ENCODE measurements at places on chromosomes 5 and 9.

- no peak for DNase-seq
These were observed 62.3 kb upstream of the SPRY4 start for GRCh38 chr5:142387024-142387682.

GRCh38 chr5:103454770-103455169, 107.8 kb downstream of the NUDT12 start:
- no peak for DNase-seq

GRCh38 chr5:116733991-116734975, 159.7 kb upstream of the SEMA6A start:
- DNase-seq, result no peak

DNA sequence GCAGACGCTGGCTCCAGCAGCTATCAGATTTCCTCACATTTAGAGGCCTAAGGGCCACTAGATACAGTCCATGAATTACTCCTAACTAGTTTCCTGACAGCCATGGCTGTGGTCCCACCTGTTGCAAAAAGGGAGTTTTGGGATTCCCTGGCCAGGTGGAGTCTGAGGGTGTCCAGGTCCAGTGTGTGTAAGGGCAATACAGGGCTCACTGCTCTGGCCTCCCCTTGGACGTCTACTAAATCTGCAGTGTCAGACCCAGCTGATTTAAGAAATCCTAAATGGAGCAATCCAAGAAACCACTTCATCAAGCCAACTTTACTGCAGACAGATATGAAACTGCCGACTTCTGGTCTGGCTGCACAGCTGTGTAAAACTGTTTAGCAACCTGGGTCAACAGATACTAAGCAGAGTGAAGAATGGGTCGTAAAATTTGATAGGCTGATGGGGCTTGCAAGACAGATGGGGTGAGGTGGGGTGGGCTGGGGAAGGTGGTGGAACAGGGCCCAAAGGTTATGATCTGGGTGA, 116.4 kb downstream of the GADD45G start:
- peak; percentile 46 for DNase-seq

DNA sequence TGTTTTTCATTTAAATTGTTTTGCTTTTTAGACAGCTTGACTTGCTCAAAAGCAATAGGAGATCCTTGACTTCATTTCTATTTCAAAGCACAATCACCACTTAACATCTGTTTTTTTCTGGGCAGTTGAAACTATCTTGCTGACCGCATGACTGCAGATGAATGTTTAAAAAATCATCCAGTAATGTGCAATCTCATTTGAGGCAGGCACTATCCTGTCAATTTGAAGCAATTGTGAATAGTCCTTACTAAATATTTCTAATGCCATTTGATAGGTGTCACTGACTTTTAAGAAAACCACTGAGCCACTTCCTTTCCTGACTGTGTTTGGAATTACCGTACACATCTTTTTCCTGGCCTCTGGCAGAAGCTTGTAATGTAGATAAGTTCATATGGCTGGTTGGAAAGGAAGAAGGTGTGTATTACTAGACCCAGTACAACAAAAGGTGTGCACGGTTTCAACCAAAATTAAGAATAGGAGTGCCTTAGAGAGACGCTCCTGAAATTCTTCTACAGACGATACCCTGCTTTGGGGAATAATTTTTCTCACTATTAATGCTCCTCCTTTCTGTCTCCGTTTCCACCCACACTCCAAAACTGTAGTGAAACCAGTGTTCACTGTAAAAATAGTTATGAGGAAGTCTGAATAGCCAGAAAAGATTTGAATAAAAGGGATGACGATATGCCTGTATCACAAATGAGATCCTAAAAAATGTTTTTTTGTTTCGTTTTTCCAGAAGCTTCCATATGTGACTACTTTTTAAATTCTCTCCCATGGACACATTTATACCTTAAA, 136.7 kb upstream of the MOCS2 start:
- peak; percentile 73 for DNase-seq

DNA sequence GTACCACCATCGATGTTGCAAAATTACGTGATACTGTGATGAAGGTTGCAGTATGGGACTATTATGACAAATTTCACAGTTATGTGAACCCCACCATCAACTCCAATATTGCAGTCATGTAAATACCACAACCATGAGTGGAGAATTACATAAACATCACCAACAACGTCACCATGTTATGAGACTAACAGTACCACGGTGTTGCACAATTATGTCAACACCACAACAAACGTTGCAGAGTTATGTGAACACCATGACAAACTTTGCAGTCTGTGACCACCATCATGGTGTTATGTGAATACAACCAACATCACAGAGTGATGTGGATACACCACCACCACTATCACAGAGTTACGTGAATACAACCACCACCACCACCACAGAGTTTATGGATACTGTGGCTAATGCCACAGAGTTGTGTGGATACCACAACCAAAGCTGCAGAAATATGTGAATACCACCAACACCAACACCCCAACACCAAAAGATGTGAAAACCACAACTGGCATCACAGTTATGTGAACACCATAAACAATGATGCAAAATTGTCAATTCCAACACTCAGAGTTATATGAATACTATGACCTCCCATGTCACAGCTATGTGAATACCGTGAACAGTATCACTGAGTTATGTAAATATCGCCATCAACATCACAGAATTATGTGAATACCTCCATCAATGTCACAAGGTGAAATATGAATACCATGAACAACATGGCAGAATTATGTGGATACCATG, 62.4 kb downstream of the SHC3 start:
- peak; percentile 96 for DNase-seq

- no peak for DNase-seq
These were observed 7.6 kb downstream of the MAP3K1 start for GRCh38 chr5:56822981-56823380.

DNA sequence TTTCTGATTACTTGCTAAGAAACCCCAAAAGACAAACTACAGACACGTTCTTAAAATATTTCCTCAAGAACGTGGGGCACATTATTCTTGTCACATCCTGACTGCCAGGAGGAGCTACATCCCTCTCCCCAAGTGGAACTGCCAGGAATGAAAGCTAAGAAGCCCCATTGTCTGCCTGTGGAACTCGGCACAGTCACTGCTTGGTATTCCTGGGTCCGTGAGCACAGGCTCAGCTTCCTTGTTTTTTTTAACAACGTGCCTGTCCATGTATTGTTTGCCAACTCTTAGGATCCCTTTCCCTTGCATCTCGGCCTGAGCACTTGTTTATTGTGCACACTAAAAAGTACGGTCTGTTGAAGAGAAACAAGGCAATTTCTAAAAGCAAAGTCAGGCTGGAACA, 47.0 kb upstream of the SELENOP start:
- no peak for DNase-seq

- DNase-seq, result peak; percentile 90
These were observed 4.4 kb downstream of the CRB2 start for GRCh38 chr9:123360161-123361085.

DNA sequence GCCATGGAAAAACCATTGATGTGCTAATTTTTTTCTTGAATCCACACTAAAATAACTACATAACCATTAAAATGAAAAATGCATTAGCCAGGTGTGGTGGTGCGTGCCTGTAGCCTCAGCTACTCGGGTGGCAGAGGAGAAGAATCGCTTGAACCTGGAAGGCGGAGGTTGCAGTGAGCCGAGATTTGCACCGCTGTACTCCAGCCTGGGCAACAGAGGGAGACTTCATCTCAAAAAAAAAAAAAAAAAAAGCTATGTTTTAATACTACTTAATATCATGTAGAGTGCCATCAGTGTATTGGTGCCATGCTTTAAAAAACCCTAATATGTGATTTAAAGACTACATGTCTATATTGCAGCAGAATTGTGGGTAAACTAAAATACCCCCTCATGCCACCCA, 58.9 kb downstream of the NDFIP1 start:
- DNase-seq, result no peak

- peak; percentile 32 for DNase-seq
These were observed 90.7 kb upstream of the ADRA1B start for GRCh38 chr5:159825551-159826051.

DNA sequence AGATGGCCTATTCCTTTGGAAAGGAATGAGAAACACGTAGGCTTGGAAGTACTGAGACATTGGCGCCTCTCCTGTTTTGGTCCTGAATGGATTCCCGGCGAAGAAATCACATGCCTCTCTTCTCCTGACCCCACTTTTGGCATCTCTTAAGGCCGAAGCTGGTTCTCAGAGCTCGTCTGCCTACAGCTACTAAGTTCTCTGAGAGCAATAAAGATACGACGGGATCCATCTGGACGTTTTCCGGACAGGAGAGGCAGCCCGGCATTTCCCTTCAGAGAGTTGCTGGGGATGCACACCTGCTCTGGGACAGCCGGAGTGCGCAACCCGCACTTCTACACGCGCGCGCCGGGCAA, 336.8 kb upstream of the PUM3 start:
- no peak for DNase-seq

- DNase-seq, result no peak
These were observed 206.2 kb downstream of the NDUFS4 start for GRCh38 chr5:53766673-53767072.

- no peak for DNase-seq
These were observed 50.5 kb downstream of the AHRR start for GRCh38 chr5:371811-372555.

DNA sequence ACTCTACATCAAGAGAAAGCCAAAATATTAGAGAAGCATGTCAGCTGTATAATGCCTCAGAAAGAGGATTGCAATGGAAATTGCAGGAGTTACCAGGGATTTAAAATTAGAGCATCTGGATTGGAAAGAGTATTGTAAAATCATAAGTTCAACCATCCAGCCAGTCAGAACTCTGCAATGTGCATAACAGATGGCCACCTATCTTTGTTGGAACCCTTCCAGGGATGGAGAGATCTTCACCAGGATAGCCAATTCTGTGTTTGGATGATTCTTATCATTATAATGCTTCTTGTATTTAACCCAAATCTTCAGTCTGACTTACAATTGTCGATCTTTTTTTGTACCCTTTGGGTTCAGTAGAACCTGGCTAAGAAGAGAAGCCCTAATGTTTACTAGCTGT, 164.4 kb downstream of the TLR4 start:
- DNase-seq, result no peak

GRCh38 chr9:131578731-131579504, 33.6 kb downstream of the PRRT1B start:
- no peak for DNase-seq

Data from amniotic epithelial cell (primary cell).